CD4-positive, alpha-beta memory T cell (primary cell): ENCODE measurements at places on chromosomes 6 and 20.

GRCh38 chr20:14012671-14013070, 17.4 kb downstream of the MACROD2 start:
- DNase-seq = no peak

- no peak for DNase-seq
These were observed 665.4 kb downstream of the EPHA7 start for GRCh38 chr6:92753956-92754355.

DNA sequence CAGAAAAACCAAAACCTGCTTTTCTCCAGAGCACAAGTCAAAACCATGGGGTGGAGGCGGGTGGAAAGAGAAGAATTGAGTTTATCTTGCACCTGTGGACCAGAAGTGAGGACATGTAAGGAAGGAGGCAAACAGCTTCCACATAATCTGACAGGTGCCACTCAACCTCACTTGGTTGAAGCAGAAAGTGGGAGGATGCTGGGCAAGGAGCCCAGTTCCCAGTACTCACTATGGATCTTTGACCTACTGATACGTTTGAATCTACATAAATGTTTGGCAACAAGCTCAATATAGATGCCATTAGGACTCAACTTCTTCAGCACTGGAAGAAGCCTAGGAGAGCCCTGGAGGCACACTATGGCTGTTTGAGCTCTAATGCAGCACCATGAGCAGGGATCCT, 285.5 kb downstream of the KIF16B start:
- no peak for DNase-seq

DNA sequence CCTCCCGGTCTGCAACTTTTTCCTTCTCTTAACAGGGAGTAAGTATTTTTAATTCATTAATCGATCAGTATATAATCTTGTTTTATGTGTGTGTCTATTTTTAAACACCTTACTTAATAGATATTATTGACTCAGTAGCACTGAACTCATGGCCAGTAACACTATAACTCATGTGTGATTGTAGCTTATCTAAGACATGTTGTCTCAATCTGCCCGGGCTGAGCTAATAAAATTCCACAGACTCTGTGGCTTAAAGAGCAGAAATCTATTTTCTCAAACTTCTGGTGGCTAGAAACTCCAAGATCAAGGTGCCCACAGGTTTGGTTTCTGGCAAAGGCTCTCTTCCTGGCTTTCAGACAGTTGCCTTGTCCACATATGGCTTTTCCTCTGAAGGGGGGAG, 68.8 kb upstream of the TNFAIP3 start:
- no peak for DNase-seq

DNA sequence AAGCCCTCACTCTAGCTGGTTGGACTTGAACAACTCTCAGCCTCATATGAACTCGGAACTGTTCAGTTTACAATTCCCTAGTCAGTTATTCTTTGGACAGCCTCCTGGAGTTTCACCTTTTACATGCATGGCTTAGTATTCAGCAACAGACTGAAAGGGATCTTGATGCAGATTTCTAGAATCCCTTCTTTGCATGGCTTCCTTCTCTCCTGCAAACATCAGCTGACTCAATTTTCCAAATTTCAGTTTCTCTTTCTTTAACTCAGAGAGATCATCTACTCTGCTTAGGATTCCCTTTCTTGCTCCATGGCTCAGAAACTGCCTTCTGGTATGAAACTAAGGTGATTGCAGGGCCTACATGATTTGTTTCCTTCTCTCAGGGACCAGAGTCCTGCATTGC, 99.6 kb downstream of the CEP57L1 start:
- no peak for DNase-seq

DNA sequence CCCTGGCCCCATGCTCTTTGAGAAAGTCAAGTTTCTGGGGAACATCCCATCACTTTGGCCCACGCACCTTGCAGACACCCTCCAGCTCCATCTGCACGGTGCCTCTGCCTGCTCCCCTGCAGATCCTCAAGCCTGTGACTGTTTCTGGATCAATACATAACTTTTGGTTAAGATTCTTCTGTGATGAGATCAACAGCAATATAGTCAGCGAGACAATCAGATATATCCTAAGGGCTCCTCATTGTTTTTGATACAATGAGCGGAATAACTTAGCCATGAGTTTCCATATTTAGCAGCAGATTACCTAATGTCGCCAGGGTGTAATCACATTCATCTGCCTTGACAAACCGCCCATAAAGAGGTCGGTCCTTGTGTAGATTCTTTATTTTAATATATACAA, 109.3 kb upstream of the MTHFD1L start:
- DNase-seq = no peak

DNA sequence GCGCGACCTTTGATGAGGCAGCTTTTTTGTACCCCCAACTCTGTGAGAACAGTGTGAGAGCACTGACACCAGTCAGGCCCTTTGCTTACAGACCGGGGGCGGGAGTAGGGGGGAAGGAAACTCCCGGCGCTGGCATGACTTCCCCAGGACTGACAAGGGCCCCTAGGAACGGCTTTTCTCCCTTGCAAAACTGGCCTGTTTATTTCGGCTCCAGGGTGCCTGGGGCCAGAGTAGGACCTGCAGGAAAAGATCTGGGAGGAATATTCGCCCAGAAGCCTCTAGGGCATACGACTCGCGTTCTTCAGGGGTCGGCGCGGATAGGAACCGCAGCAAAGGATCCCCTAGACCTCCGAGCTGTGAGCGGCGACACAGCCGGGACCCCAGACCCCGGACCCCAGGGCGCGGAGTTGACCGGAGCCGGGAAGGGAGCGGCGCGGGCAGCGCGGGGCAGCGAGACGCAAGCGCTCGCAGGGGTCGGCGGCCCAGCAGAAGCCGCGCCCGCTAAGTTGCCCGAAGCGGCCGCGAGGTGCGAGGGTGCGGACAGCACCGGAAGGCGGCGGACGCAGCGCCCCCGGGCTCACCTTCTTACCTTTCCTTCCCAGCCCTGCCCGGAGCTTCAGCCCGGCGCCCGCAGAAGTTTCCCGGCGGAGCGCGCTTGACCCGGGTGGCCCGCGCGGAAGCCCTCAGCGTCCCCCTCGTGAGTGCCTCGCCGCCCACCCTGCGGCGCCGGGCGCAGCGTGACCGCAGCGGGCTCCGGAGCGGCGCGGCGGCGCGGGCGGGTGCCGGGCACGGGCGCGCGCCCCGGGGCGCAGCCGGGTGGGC, at the start of gene POPDC3:
Gene POPDC3, minus strand, starts transcription at position 771 of the 822 bp plus-strand sequence. CDS start 18,105 bp downstream, outside the sequence.
- DNase-seq = no peak

GRCh38 chr20:35515949-35516645, 13.4 kb downstream of the C20orf173 start:
- DNase-seq = no peak
